ENCODE measurements at places on chromosomes 11 and 22.

- DNase-seq, result no peak
Observed at GRCh38 chr11:11320825-11321224, 32.2 kb downstream of the CSNK2A3 start.

DNA sequence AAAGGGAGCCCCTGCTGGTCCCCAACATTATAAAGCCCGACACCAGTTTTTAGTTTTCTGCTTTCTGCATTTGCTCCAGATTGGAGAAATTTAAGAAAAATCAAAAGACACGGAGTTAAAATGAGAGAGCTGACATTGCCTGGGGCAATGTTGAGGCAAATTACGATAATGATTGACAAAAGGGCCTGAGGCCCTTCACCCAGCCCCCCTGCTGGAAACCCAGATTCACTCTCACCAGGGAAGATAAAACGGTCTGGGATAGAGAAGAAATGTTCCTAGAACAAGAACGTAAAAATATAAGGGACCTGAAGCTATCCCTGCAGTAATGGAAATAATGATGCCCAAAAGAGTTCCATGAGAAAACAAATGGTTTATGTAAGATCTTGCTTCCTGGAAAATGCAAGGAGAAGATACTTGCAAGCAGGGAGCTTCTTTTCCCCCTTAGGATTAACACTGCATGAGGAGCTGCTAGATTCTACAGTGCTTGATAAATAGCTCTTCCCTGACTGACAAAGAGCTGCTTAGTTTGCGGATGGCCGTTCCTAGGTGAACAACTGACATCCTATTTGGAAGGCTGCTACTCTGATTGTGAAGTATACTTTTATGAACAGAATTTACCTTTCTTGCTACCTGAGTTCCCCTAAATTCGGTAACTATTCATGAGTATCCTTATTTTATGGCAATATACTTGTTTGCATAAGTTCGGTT is 40.6 kb upstream of the GNAZ start:
- DNase-seq, result no peak

GRCh38 chr11:116234989-116235568 is 537.7 kb downstream of the BUD13 start:
- no peak for DNase-seq

DNA sequence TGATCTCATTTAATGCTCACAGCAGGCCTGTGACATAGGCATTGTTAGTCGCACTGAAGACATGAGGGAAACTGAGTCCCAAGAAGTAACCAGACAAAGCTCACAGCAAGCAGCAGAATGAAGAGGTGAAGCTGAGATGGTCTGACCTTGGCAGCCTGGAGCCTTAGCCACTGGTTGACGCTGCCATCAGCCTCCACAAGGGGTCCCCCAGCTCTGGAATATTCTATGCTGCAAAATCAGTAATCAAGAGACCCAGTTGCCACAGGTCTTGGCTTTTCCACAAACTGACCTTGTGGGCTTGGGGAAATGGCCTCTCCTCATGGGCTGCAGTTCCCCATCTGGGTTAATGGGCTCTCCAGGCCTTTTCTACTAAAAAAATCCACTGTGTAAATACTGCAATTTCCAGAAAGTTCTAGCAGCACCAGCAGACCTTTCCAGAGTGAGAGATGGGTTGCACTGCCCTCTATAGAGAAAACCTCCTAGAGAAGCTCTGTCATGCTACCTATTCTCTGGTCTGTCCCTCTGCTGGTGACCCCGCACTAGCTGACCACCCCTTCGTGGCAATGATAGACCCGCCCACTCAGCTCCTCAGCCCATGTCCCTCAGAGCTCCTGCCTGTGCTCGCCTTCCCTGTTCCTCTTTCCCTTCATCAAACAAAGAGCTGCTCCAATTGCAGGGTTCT is 22.6 kb upstream of the ISX start:
- DNase-seq, result no peak

DNA sequence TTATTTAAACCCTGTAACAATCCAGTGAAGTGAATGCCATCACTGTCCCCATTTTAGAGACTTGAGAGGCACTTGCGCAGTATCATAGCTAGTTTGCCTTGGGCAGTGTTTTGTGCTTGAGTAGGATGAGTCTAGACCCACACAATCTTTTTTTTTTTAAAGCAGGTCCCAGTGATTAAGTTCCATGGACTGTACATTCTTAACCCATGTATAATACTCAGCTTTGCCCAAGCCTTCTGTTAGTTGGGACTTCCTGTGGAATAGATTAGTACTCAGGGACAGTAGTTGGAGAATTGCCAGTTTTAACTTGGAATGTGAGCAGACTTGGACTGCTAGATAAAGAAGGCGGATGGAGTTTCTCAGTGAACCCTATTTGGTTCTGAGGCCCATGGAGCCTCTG is 108.6 kb upstream of the RASSF10 start:
- DNase-seq, result peak; percentile 86

GRCh38 chr11:83835423-83835822 is 549.3 kb upstream of the CCDC90B start:
- no peak for DNase-seq

GRCh38 chr11:12862696-12863469 is 146.2 kb upstream of the RASSF10 start:
- DNase-seq, result peak; percentile 71

DNA sequence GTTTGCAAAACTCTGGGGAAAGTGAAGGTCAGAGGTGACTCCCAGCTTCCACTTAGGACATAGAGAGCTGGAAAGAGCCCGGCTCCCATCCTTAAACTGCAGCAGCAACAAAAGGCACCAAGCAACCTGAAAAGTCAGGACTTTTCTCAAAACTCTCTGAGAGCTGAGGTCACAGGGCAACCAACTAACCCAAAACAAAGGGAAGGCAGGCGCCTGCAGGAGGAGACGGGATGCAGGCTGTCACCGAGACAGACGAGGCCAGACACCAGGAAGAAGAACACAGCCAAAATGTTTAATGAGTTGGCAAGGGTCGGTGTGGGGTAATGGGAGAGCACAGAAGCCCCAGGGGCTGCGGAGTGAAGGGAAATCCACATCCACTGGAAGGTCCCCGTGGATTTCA is 19.9 kb downstream of the ASCL2 start:
- DNase-seq, result no peak

GRCh38 chr11:10376061-10376460 is 71.2 kb downstream of the ADM start:
- DNase-seq, result no peak

DNA sequence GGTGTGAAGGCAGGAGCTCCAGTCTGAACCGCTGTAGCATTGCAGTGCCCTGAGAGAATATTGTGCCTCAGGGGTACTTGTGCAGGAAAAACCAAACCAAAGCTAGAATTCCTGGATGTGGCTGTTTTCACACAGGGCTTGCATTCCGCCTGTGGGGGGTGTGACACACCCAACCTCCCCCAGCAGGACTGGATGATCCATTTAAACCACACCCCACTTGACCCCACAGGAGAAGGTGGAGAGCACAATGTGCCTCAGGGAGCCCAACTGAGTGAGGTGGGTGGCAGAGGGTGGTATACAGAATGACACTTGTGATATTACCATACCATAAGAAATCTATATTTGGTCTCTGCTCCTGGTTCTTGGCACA is 66.9 kb upstream of the SLC22A12 start:
- no peak for DNase-seq

GRCh38 chr11:33419924-33420323 is 162.7 kb downstream of the HIPK3 start:
- DNase-seq, result peak; percentile 30

DNA sequence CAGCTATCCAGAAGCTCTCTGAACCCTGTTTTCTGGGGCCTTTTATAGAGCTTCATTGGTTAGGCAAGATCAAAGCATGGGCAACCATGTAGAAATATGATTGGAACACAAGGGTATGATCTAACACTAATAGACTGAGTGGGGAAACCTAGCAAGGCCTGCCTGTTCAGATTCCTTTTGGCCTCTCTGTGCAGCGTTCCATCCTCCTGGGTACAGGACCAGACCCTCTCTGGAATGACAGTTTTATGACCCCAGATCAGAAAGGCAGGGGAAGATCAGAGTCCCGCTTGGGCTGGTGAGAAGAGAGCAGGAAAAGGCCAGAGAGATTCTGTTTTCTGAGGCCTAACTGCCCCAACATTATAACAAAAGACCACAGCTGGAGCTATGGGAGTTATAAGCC is 36.7 kb upstream of the VWA5A start:
- DNase-seq, result no peak

All from GM04503 (cell line).